SHP77 treated with DMSO at 0.1 percent for 48 hours (cell line): ENCODE measurements at places on chromosomes 1 and 21.
A peak's percentile ranks its signal among the peaks of the same experiment; 100 is the strongest.

GRCh38 chr1:111696330-111696729, 42.9 kb downstream of the INKA2 start:
- DNase-seq: no peak

DNA sequence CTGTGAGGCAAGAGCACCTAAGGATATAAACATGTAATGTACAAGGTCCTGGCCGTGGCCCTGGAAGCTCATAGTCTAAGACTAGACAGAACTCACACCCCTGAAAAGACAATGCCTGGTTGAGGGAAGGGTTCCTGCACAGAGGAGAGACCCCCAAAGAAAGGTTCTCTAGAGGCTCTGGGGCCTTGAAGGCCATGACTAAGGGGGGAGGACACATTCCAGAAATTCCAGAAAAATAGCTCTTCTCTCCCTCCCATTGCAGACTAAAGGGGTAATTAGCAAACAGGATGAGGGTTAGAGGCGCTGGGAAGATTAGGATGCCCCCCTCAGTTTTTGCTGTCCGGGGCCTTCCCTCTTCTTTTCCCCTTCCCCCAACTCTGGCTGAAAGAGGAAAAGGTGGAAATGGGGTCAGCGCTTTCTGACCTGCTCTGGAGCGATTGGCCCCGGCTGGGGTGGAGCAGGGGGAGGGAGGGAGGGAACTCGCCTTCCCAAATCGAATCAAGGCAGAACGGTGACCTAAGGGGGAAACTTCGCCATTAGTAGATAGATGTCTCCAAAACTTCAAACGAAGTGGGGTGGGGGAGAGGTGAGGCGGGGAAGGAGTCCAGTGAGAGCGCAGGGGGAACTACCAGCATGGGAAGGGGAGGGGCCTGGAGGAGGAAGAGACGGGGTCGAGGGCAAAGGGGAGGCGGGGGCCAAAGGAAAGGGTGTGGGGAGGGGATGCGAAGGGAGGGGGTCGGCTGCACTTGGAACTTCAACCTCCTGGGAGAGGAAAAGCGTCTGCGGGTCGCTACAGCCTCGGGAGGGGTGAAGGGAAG, 11.8 kb downstream of the PAX7 start:
- DNase-seq: no peak

DNA sequence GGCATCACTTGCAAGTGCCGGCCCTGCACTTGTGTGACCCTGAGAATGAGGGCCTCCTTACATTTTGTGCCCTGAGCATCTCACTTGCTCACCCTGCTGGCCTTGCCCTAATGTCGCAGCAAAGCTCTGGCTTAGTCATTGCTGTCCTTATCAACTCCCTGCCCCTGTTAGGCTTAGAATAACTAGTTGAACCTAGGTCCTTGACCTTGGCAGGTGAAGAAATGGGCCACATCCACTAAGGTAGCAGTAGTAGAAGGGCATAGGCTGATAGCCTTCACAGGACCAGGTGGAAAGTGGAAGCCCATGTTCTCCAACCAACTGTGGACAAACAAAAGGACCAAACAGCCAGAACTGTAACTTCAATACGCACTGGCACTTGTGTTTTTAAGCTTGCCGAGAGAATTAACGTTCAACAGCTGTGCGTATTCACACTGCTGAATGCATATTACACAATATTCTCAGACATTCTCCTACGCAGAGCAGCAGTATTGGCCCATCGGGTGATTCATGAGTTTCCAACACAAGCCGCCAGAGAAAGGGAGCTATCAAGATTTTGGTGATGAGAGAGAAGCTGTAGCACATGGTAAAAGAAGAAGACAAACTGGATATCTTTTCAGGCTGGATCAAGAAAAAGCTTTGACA, 27.7 kb upstream of the PTGFRN start:
- DNase-seq: peak; percentile 31

DNA sequence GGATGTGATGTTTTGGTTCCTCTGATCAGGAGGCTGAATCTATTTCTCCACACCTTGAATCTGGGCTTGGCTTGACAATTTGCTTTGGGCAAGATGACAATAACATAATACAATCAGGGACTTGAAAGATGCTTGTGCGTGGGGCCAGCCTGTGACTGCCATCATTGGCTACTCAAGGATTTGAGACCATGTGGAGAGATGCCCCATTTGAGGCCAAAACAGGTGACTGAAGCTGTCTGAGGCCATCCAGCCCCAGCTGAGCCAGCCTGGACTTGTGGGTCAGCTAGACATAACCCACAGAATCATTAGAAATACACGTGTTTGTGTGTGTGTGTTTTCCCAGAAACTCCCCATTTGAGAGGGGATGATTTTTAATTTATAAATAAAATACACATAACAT, 421.5 kb downstream of the PTPRU start:
- DNase-seq: no peak

GRCh38 chr21:35400233-35400939, 351.3 kb upstream of the RUNX1 start:
- DNase-seq: peak; percentile 63

- no peak for DNase-seq
Measured at GRCh38 chr21:27366646-27367235, 399.9 kb upstream of the ADAMTS5 start.

- DNase-seq: no peak
Measured at GRCh38 chr1:227889047-227889862, 58.5 kb downstream of the WNT9A start.

GRCh38 chr21:34640858-34641257, 25.9 kb upstream of the RCAN1 start:
- no peak for DNase-seq

GRCh38 chr1:242197907-242198820, 199.3 kb upstream of the MAP1LC3C start:
- DNase-seq: no peak

DNA sequence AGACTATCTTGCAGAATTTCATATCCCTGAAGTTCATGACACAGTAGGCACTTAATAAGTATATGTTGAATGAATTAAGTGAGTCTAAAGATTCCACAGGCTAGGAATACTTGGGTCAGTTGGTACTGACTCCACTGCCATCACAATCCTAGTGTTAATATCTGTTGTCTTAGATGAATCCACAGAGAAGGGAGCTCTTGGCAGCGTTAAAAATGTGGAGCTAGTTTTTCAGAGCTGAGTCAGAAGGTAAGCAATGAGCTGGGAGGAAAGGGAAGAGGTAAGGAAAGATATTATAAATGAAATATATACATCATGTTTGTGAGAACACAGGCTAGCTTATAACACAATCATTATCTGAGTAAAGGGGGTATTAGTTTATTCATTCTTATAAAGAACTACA, 21.8 kb upstream of the GORAB start:
- no peak for DNase-seq

GRCh38 chr1:15196807-15197530, 43.4 kb downstream of the TMEM51 start:
- no peak for DNase-seq

DNA sequence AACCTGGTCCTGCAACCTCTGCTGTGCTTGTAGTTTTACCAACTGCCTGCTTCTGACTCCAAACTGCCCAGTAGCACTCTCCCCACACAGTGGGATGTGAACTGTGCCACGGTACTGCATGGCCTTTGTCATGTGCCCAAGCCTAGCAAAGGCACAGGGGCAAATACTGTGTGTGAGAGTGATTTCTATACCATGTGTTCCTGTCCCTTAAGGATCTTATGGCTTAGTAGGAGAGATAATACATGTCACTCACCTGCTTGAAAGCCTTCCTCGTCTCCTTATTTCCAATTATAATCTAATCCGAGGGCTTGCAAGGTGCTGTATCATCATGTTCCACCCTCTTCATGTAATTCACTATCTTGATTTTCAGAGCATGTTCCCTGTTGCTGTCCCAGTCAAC, 51.3 kb downstream of the UBE4B start:
- no peak for DNase-seq

- no peak for DNase-seq
Measured at GRCh38 chr21:39051588-39051949, 131.7 kb downstream of the PSMG1 start.

DNA sequence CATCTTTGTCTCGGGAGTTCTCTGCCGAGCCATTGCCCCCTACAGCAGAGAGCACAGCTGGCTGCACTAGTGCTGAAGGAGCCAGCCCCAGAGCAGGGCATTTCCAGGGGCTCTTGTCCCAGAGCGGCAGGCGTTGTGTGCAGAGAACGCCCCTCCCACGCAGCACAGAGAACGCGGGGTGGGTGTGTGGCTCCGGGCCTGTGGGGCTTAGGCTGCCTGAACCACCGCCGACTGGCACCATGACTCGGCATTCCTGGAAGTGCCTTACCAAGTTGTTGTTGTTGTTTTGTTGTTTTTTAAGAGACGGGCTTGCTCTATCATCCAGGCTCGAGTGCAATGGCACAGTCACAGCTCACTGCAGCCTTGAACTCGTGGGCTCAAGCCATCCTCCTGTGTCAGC, 15.8 kb upstream of the DIP2A start:
- DNase-seq: no peak

- DNase-seq: no peak
Measured at GRCh38 chr1:29439615-29440014, 203.3 kb downstream of the PTPRU start.
